B cell (primary cell): ENCODE measurements at places on chromosomes 12 and 14. TPM values are rescaled to one million over a fixed set of nuclear protein-coding genes. Genes with fewer than 3 reads are reported as not detected.
A peak's percentile ranks its signal among the peaks of the same experiment; 100 is the strongest.

The CFAP251 gene
- 1.4 and 1.6 TPM in 2 replicates for total RNA-seq

The RAPGEF3 gene
- 5.2 and 5.4 TPM in 2 replicates for total RNA-seq

The SAMD15 gene
- total RNA-seq = 0.96 and 1.00 TPM in 2 replicates

DNA sequence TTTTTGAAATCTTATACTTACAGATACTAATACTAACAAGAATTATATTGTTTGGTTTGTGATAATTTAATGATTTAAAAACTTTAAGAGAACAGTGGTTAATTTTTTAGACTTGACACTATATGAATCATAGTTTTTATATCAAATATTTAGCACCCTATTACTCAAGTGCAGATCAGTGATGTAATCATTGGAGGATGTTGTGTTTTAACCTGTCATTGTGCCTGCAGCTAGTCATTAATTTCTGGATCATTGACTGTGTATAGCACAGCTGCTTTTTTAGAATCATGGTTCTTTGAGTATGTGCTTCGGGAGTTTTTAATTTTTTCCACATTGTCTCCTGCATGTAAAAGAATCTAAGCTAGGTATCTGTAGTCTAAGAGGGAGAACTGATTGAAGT lies 17.3 kb downstream of the ARID4A start:
- no peak overlapping the region for H3K4me3 ChIP-seq
- H3K27me3 ChIP-seq = no peaks in the 10 kb centered on the region
- H3K4me1 ChIP-seq = no peaks in the 10 kb centered on the region

DNA sequence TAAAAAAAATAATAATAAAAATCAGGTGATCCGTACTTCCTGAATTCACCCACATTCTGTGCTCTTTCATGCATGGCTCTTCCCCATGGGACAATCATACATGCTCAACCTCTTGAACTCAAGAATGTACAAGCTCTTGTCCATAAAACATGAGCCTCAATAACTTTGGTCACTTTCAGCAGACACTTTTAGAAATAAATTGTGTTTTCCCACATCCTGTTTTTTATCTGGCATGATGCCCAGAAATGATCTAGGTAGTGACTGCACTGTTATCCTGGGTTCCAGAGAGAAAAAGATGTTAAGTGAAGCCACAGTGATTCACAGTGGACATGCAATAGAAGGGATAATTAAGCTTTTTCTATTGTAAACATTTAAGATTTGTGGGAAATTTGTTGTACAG lies 537.6 kb upstream of the TMEM132C start:
- no peak overlapping the region for H3K4me3 ChIP-seq
- H3K36me3 ChIP-seq = no peaks in the 10 kb centered on the region
- H3K27ac ChIP-seq = no peak overlapping the region

GRCh38 chr14:104753528-104754212 lies 723 bp downstream of the SIVA1 start:
- peaks cover 28% of the 10 kb centered on the region for H3K36me3 ChIP-seq
- peak overlapping the region; percentile 90 for H3K27ac ChIP-seq
- no peaks in the 10 kb centered on the region for H3K27me3 ChIP-seq
- peak overlapping the region; percentile 91 for H3K4me3 ChIP-seq
- DNase-seq = no peak

- H3K4me3 ChIP-seq = no peak overlapping the region
- H3K27ac ChIP-seq = peak overlapping the region; percentile 91
- peak; percentile 85 for DNase-seq
- H3K27me3 ChIP-seq = no peaks in the 10 kb centered on the region
- no peaks in the 10 kb centered on the region for H3K36me3 ChIP-seq
Observed at GRCh38 chr12:9721394-9722092, 11.4 kb downstream of the CLECL1 start.

GRCh38 chr12:29044799-29045198 lies 104.3 kb upstream of the FAR2 start:
- H3K4me3 ChIP-seq = no peak overlapping the region
- H3K36me3 ChIP-seq = no peaks in the 10 kb centered on the region
- no peaks in the 10 kb centered on the region for H3K27me3 ChIP-seq
- H3K27ac ChIP-seq = no peak overlapping the region
- H3K4me1 ChIP-seq = no peaks in the 10 kb centered on the region
